Occipital lobe (tissue), 3 donors: ENCODE measurements at places on chromosomes 7 and 10.

DNA sequence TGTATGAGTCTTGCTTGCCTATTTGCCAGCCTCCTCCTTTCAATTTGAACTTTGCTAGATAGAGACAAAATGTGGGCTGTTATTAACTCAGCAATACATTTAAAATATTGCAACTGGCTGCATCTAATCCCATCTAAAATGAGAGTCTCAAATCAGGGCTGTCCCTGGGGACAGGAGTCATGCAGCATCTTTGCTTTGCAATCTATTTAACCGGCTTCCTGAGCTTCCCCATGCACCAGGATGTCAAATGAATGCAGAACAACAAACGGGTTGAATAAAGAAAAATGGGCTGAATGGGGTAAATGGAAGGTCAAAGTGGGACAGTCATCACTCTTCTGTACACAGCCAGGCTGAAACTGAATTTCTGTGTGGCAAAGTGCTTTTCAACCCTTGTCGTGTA is 89.2 kb downstream of the AOAH start:
- no peak for DNase-seq

GRCh38 chr7:50718311-50718710 is 64.4 kb downstream of the GRB10 start:
- no peak for DNase-seq

- DNase-seq, result no peak
Measured at GRCh38 chr7:70504254-70504653, 627.7 kb upstream of the GALNT17 start.

GRCh38 chr10:79025199-79025832 is 43.5 kb upstream of the ZMIZ1 start:
- peak; percentile 38 for DNase-seq

- no peak for DNase-seq
Measured at GRCh38 chr7:41656366-41656765, 46.5 kb downstream of the INHBA start.

DNA sequence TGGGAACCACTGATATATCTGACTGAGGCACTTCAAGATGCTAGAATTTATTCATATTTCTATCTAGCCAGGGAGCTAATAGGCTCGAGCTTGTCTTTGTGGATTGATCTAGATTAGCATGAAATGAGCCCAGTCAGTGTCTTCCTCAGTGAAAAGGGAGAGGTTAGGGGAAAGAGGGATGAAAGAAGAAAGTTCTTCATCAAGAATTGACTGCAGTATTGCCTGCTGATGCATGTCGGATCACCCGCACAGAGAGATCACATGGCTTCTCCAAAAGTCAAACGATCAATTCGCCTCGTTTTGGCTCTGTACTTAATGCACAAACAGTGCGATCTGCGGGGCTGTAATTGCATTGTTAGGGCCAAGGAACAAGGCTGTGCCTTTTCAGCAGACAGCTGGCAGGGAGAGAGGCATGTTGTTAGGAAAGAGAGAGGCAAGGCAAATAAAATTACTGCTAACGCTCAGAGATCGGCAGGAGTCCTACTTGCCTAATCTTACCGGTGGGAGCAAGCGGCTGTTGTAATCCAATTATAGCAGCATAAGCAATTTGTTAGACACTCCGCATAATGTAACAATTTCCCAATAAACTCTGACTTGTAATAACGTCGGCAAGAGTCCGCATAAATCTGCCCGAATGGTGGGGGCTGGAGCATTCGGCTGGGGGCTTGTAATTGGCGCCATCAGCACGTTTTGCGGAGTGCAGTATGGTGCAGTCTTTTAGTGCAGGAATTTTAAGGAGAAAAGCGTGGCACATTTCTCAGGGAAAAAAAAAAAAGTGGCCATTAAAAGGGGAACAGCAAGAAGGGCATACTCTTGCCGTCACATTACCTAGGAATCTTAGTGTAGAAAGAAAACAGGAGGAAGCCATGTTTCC is 102.1 kb downstream of the POLL start:
- DNase-seq, result peak; percentile 42

GRCh38 chr7:28922624-28923331 is 35.4 kb downstream of the TRIL start:
- peak; percentile 16 for DNase-seq

DNA sequence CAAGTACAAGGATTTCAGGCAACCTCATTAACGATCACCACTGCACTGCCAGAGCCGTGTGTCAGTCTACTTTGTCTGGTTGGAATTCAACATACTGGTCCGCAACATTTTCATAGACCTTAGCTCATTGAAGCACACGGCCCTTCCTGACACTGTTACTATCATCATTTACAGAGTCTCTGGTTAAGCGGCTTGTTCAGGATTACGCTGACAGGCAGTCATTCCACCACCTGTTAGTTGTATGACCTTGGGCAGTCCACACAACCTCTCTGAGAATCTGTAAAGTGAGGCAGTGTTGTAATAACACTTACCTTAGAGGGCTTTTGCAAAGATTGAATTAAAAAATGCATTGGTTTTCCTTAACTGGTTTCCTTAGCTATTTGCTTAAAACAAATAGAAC is 112.6 kb downstream of the AOAH start:
- no peak for DNase-seq

- DNase-seq, result peak; percentile 1
Measured at GRCh38 chr7:34728156-34728555, 70.1 kb downstream of the NPSR1 start.

DNA sequence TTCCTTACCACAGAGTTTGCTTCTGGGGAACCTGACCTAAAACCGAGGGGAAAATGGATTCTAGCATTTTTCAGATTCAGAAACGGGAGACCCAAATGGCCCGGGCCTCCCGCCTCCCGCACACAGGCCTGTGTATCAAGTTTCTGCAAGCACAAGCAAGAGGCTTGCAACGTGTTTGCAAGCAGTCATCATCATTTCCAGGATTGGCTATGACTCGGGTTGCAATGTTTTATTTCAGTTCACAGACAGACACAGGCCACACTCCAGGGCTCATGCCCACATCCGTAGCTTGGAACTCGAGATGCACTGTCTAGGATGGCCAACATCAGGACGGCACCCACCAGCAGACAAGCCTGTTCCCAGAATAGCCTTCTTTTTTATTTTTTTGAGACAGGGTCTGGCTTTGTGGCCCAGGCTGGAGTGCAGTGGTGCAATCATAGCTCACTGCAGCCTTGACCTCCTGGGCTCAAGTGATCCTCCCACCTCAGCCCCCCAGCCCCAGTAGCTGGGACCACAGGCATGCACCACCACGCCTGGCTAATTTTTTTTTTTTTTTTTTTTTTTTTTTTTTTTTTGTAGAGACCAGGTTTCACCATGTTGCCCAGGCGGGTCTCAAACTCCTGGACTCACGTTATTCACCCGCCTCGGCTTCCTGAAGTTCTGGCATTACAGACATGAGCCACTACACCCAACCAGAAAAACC is 68.1 kb upstream of the FOXK1 start:
- no peak for DNase-seq

GRCh38 chr10:17022896-17023295 is 106.7 kb downstream of the CUBN start:
- DNase-seq, result no peak

- DNase-seq, result no peak
Measured at GRCh38 chr7:113370910-113371309, 252.6 kb upstream of the SMIM30 start.

DNA sequence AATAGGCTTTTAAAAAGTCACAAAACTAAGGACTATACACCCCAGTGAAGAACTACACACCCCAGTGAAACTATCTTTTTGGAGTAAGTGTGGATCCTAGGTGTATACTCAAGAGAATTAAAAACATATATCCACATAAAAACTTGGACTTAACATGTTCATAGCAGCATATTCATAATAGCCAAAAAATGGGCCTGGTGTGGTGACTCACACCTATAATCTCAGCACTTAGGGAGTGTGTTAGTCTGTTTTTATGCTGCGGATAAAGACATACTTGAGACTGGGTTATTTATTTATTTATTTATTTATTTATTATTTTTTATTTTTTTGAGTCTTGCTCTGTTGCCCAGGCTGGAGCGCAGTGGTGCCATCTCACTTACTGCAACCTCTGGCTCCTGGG is 19.0 kb upstream of the COMTD1 start:
- DNase-seq, result no peak

GRCh38 chr10:43377424-43377883 is 6.0 kb downstream of the FXYD4 start:
- DNase-seq, result no peak

DNA sequence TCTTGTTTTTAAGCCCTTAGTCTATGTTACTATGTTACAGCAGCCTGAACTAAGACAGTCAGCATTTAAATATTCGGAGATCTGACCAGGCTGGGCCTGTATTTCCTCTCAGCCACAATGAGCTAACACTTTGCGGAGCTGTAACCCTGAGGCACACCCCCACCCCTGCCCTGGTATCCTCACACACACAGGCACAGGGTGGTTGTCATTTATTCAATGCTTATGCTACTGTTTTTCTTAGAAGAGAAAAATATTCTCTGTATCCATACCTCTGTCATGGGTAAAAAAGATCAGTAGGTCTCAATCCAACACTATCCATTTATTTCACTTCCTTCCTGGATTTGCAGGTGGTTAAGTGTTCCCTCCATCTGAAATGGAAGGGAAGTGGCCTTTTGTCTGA is 80.3 kb upstream of the TRIL start:
- DNase-seq, result no peak

GRCh38 chr10:74949843-74950765 is 123.7 kb downstream of the KAT6B start:
- no peak for DNase-seq

DNA sequence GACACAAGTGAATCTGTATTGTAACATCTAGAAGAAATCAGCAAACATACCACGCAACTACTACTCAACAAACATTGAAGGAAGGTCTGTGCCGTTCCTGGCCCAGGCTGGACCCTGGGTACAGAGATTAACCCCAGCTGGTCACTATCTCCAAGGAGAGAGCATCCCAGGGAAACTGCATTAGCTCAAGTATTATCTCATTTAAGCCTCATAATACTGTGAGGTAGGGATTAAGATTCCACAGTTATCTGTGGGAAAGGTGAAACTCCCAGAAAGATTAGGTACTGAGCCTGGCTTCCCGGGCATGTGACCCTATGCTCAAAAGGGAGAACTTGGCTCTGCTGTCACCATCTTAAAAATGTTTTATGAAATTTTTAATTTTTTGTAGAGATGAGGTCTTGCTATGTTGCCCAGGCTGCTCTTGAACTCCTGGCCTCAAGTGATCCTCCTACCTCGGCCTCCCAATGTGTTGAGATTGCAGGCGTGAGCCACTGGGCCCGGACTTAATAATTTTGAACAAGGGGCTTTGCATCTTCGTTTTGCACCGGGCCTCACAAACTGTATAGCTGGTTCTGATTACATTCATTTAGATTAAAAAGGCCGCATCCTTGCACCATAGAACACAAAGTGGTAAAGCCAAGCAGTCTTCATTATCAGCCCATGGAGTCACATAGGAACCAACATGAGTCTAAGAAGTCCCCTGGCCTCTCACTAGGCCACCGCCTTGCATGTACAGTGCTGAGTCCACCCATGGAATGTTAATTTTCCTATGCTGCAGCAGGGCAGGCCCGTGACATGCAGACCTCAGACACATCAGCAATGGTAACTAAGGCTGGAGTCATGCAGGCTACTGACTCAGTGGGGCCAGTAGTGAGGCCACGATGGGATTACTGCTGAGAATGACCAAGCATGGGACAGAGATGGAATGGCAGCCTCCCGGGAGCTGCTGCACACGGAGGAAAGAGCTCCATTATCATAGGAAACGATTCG is 5.5 kb upstream of the CTBP2 start:
- DNase-seq, result no peak

- DNase-seq, result no peak
Measured at GRCh38 chr10:124166431-124167125, 73.2 kb upstream of the CHST15 start.

DNA sequence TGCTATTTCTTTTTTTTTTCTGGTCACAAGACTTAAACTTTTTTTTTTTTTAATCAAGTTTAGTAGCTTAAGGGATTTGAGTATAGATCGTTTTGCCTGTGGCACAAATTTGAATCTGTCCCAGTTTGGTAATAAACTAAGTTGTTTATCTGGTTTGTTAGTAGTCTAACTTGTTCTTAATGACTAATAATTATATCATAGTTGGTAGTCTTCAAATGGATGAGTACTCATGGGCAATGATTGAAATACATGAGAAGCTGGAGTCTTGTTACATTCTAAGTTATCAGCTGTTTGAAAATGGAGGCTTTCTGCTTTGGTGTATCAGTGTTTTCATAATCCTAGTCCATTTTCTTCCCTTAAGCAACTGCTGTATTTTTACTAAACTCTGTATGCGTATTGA is 12.3 kb downstream of the BTAF1 start:
- DNase-seq, result no peak

DNA sequence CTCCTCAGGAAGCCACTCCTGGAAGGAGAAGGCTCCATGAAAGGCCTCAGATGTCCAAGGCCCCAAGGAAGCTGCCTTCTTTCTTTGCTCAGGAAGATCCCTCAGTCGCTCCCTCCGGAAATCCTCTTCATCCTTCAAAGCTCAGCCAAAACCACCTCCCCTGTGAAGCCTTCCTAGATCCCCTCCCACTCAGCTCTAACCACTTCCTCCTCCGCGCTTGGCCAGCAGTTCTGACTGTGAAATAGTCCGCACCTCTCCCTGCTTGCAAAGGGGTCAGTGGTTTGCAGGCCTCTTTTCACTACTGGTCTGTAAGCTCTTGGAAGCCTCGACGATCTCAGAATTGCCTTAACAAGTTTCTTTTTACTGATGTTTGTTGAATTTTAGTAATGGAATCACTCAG is 23.9 kb downstream of the PYROXD2 start:
- no peak for DNase-seq

DNA sequence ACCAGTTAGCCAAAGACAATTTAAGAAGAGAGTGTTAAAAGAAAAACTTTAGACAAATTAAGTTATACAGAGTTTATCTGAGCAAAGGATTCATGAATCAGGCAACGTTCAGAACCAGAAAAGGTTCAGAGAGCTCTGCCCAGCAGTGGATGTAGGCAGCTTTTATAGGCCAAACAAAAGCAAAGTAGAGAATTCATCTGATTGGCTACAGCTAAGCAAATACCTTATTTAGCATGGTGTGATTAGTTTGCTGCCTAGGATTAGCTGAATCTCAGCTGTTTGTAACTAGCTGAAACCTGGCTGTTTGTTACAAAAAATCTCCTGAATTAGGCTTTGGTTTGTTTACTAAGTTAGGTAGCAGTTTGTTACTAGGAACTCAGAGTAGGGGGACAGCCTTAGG is 66.0 kb downstream of the SLC25A40 start:
- DNase-seq, result no peak

- DNase-seq, result no peak
Measured at GRCh38 chr7:37097983-37098382, 350.7 kb downstream of the ELMO1 start.

DNA sequence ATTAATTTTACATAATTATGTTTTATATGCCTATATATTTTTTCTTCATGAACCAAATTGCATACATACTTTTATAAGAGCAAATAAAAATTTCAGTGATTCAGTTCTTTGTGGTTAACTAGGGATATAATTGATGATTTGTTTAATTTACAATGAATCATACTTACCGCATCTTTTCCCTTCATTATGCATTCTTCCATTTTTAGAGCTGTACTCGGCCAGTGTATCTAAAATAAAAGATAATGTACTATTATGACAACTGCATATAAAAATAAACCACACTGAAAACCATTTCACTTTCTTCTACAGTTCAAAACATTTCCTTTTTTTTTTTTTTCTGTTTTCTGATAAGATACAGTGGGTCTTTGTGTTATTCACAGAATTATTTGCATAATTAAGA is 179.9 kb downstream of the SEMA3E start:
- DNase-seq, result no peak

- no peak for DNase-seq
Measured at GRCh38 chr7:70016044-70016770, 417.9 kb downstream of the AUTS2 start.
